ENCODE measurements at places on chromosomes 3 and 15.

- no peak for DNase-seq
Measured at GRCh38 chr3:153169793-153170383, 7.9 kb downstream of the RAP2B start.

DNA sequence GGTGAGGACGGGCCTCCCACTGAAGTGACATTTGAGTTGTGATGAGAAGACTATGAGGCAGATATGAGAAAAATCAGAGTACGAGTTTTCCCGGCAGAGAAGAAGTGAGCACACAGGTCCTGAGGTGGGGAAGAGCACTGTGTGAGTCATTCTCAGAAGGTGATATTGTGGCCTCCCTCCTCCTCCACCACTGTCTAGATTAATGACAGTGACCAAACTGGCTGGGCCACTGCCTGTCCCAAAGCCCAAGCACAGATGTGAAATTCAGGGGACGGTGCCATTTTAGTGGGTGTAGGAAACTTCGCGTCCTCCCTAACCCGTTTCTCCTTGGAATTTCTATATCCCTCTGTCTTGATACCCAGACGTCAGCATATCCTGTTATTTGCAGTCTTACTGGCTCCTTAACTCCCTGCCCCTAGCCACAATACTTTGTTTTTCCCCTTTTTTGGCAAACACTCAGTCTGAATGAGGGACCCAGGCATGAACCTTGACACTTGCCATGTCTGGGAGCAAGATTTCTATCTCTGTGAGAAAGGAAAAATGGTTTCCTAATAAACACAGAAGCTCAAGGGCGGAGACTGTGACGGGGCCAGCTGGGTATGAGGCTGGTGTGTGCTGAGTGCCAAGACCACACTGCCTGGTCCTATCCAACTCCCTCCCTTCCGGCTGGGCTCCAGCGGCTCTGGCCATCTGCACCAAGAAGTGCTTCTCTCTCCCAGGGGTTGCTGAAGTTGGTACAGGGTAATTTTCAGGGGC, 15.2 kb downstream of the PRICKLE2 start:
- DNase-seq = peak; percentile 80

DNA sequence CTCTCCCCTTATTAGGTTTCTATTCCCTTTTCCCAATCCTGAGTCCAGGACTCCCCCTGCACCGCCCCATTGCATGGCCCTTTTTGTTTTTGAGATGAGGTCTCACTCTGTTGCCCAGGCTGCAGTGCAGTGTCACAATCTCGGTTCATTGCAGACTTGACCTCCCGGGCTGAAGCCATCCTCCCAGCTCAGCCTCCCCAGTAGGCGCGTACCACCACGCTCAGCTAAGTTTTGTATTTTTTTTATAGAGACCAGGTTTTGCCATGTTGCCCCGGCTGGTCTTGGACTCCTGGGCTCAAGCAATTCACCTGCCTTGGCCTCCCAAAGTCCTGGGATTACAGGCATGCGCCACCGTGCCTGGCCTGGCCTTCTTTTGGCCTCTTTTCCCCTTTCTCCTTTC, 29.3 kb downstream of the PDIA5 start:
- no peak for DNase-seq

- no peak for DNase-seq
Measured at GRCh38 chr3:4987538-4988296, 8.5 kb downstream of the BHLHE40 start.

GRCh38 chr15:73870700-73871408, 2.5 kb upstream of the TBC1D21 start:
- no peak for DNase-seq

DNA sequence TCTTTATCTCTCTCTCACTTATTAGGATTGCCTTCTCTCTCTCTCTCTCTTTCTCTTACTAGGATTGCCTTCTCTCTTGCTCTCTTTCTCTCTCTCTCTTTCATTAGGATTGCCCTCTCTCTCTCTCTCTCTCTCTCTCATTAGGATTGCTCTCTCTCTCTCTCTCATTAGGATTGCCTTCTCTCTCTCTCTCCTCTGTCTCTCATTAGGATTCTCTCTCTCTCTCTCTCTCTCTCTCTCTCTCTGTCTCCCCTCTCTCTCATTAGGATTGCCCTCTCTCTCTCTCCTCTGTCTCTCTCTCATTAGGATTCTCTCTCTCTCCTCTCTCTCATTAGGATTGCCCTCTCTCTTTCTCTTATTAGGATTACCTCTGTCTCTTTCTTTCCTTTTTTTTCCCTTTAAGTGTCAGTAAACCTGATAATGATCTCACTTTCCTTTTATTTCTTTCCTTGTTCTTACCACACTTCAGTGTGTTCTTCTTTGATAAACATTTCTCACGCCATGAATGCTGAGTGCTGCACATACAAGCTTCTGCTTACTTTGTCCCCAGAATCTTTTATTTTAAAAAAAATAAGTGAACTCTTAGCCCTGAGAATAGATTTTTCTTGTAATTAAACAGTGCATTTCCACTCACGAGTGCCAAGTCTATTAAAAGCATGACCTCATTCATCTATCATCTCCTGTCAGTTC, 243.4 kb upstream of the TBC1D5 start:
- DNase-seq = no peak

DNA sequence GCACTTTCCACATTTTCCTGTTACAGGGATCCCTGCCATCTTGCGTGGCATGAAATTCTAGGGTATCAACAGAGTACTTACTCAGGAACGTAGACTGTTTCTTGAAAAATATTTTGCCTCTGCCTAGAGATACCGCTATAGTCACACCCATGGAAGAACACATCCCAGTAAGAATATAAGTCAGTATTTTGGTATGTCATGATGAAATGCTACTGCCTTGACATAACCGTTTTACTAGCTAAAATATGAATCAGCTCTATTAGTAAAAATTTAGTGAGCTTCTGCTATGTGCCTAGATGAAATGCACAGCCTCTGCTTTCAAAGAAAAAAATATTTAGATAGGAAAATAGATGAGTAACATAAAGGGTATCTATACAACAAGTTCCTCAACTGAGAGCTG, 276.4 kb downstream of the TBC1D5 start:
- no peak for DNase-seq

- no peak for DNase-seq
Measured at GRCh38 chr15:90262426-90262825, 3.0 kb upstream of the NGRN start.

DNA sequence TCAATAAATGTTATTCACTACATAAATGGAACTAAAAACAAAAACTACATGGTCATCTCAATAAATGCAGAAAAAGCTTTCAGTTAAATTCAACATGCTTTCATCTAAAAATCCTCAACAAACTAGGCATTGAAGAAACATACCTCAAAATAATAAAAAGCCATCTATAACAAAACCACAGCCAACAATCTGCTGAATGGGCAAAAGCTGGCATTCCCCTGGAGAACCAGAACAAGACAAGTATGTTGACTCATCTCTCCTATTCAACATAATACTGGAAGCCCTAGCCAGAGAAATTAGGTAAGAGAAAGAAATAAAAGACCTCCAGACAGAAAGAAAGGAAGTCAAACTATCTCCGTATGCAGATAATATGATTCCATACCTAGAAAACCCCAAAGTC, 759.9 kb downstream of the EPHA3 start:
- peak; percentile 9 for DNase-seq

- no peak for DNase-seq
Measured at GRCh38 chr3:11618904-11619303, 24.8 kb downstream of the VGLL4 start.

GRCh38 chr15:86664581-86664980, 584.9 kb downstream of the AGBL1 start:
- no peak for DNase-seq
